ENCODE measurements at places on chromosomes 16 and 17.

- DNase-seq: peak; percentile 30
These were observed at the start of gene C17orf113 for GRCh38 chr17:42050393-42051012. C17orf113 (minus strand) TSS chr17:42050601; CDS start chr17:42043376, 7,225 bp downstream.

DNA sequence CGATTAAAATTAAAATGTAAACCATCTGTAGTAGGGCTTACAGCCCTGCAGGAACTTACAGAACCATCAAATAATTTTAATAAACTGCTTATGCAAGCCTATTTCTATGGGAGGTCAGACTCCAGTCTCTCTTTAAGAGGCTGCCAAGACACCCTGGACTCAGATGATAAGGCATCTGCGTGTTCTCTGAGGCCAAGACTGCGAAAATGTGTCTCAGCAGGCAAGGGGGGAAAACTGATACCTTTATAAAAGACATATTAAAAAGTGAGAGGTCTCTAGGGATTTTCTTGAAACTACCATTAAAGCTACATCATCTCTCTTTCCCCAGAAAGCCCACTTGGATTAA lies 32.2 kb downstream of the MPHOSPH6 start:
- no peak for DNase-seq

DNA sequence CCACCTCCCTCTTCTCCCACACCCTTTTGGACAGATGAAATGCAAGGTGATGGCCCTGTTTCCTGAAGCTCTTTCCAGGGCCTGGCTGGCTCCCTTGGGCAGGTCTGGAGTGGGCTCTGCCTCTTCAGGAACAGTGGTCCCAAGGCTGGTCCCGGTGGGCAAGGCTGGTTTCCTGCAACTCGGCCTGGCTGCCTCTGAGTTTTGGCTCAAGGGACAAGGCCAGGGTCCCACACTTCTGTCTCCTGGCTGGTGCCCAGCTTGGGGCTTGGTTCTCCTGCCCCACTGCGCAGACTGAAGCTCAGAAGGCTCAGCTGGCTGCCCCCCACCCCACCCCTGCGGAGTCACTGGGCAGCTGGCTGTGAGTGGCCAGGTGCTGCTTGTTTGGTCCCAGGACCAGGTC lies 3.8 kb upstream of the ACTG1 start:
- DNase-seq: no peak

- no peak for DNase-seq
These were observed 40.7 kb upstream of the ABCA10 start for GRCh38 chr17:69269131-69269998.

DNA sequence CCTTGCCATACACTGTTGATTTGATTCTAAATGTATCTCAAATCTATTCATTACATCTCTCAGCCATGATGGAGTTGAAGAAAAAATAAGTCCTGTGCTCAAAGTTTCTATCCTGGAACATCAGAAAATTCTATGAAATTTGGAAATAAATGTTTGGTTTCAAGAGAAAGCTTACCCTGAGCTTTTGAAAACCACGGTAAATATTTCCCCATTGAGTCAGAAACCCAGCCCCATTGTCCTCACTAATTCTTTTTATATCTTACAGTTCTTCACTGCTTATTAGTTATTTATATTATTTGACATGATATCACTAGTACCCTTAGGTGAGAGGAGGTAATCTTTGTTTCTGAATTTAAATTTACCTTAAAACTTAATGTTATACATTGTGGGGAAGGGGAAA lies 128.5 kb downstream of the MRTFB start:
- DNase-seq: no peak

DNA sequence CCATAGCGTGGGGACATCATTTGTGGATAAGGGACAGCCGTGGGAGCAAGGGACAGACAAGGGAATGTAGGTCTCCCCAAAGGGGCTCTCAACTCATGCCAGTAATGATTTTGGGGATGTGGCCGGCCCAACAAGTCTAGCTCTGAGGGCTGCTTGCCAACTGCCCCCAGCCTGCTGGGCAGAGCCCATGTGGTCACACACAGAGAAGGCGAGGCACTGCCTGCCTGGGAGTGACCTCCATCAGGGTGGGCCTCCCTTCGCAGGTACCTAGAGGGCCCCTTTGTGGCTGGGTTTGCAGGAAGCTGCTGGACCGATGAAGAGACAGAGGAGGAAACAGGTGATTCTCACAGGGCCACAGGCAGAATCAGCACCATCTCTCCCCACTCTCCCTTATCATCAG lies 177.1 kb downstream of the C16orf78 start:
- no peak for DNase-seq

DNA sequence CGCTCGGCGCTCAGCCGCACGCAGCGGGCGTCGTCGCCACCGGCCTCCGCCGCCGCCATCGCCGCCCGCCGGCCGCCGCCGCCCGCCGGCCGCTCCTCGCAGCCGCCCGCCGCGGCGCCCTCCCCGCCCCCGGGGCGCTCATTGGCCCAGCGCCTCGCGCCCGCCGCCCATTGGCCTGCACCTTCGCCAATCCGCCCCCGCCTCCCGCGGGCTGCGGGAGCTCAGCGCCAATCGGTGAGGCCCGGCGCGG lies at the start of gene PGP:
PGP (minus strand) TSS at position 122 of the 250 bp plus-strand sequence; CDS start at position 59, 63 bp downstream.
- no peak for DNase-seq

DNA sequence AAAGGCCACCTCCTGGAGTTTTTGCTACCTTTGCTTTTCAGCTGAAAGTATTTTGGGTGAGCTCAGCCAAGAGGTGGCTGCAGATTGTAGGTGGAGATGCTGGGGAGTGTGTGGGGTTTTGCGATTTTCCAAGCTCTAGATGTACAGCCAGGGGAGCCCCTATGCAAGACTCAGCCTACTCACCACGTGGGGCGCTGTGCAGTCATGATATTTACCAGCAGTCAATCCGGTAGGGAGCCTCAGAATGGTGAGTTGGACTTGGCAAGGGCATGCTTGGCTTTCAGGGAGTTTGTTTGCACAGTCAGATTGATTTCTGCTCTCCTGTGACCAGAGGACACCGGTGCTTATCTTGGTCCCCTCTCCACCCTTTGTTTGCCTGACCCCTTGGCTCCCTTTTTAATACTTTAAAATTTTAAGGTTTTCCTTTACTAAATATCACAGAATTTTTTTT lies 175.3 kb downstream of the UTP18 start:
- DNase-seq: peak; percentile 45

DNA sequence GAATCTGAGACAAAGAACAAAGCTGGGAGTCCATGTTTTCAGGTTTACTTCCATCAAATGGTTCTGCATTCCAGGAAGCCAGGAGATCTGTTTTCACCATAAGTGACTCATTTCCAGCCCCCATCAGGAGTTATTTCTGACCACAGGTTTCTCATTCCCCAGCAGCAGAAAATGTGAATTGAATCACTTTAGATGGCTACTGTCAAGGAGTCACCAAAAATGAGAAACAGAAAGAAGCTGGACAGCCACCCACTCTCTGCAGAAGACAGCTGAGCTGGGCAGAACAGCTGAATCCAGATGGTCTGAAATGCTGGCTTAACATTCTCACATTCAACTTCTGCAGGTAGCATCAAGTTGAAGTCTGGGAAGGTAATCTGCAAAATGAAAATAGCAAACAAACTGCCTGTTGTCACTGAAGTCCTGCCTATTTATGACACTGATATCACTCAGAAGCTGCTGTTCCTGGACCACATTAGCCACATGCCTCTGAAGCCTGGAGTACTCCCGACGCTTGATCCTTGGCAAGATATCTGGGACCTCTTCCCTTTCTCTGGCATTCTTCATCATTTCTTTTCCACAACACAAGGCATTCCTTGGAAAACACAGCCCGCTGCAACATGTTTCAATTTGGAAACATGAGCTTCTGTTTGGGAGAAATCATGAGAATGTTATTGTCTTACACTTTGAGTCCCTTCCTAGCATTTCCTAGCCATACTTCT lies 15.3 kb downstream of the CCL11 start:
- no peak for DNase-seq

- DNase-seq: no peak
These were observed 19.2 kb downstream of the CLEC19A start for GRCh38 chr16:19304750-19305149.

DNA sequence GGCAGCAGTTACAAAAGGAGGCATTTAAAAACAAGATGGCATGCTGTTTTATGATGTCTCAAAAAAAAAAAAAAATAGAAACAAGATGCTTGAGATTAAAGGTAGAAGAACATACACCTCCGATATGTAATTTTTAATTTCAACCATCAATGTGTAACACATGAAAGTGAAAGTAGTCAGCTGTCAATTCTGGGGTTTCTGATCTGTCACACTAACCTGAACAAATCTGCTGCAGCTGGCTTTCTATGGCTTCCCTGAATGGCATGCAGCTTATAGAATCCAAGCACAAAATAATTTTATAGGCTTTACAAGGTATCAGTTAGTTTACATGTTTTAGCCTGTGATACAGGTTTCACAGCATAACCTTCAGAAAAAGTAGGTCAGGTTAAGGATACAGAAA lies 13.5 kb downstream of the GLYR1 start:
- no peak for DNase-seq

DNA sequence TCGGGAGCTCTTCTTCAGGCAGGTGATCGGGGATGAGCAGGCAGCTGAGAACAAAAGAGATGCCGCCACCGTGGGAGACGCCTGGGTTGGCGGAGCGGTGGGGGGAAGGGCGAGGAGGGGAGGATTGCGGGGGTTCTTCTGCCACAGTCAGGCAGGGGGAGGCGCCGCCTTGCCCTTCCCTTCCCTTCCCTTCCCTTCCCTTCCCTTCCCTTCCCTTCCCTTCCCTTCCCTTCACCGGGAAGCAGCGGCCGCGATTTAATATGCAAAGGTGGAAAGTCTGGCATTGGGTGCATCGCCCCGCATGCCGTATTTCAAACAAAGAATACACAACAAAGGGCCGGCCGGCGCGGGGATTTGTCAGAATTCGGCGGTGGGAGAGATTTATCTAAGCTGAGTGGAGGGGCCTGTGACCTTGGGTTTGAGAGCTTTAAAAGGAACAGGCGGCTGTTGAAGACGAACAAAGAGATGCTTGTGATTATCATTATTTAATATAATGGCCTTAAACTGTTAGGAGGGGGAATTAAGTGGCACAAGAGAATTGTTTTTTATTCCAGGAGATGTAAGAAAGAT lies 262.3 kb upstream of the TNRC6C start:
- DNase-seq: no peak

DNA sequence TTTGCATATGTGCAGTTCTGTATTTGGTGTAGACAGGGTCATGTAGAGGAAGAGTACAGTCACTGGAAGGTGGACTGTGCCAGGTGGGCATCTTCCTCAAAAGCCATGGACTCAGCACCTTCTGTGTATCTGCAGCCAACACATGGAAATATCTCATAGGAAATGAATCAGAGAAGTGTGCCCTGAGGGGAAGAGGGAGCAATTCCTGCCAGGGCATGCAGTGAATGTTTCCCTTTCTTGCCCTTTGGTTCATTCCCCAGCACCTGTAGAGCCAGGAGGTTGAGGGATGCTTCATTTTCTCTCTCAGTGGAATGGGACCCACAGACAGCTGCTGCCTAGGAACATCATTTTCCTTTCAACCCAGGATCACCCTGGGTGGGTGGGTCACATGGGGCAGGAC lies 146.1 kb upstream of the HSBP1 start:
- no peak for DNase-seq

DNA sequence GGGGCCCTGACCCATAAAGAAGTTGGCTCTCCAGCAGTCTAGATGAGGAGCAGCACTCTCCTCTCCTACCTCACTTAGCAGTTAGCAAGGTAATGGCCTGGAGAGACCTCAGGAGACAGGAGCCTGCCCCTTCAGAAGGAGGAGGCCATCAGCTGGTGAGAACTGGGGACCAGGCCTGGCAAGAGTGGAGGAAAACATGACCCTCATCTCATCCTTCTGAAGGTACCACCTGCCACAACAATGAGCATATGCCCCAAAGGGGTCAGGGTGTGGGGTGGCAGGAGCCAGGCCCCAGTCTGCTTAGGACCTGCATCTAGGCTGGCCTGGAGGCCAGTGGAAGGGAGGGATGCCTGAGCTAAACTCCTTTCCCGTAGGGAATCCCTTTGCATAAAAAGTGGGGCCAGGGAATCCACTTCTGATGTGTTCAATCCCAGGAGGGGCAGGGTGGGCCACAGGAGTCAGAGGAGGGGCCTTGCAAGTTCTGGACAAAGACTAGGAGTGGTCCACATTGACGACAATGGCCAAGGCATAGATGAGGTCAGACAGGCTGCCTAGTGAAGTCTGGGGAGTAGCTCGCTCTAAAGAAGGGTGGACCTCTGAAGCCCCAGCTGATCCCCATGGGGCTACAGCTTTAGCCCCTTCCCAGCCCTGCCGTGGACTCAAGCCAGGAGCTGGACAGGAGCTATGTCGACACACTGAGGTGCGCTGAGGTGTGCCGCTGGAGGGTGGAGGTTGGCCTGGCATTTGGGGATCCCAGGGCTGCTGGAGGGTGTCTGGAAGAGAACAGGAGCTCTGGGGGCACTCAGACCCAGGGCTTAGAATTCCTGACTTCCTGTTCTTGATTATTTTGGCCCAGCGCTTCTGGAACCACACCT lies 986 bp downstream of the SEBOX start:
- no peak for DNase-seq

DNA sequence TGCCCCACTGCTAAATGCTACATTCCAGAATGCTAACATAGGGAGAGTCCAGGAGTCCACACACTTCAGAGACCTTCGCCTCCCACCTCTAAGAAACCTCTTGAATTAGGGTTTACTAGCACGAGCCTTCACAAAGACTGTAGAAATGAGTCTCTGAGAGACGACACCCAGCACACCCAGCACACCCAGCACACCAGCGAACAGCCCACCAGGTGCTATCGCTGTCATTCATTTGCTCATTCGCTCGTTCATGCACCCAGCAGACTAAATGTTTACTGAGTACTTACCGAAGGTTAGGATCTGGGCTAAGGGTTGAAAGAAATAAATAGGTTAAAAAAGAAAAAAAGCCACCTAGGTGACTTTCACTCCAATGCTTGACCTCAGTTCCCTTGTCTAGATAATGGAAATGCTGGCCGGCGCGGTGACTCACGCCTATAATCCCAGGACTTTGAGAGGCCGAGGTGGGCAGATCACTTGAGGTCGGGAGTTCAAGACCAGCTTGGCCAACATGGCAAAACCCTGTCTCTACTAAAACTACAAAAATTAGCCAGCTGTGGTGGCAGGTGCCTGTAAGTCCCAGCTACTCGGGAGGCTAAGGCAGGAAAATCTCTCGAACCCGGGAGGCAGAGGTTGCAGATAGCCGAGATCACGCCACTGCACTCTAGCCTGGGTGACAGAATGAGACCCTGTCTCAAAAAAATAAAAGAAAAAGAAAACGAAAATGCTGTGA lies 100.8 kb downstream of the ADCY9 start:
- DNase-seq: no peak

DNA sequence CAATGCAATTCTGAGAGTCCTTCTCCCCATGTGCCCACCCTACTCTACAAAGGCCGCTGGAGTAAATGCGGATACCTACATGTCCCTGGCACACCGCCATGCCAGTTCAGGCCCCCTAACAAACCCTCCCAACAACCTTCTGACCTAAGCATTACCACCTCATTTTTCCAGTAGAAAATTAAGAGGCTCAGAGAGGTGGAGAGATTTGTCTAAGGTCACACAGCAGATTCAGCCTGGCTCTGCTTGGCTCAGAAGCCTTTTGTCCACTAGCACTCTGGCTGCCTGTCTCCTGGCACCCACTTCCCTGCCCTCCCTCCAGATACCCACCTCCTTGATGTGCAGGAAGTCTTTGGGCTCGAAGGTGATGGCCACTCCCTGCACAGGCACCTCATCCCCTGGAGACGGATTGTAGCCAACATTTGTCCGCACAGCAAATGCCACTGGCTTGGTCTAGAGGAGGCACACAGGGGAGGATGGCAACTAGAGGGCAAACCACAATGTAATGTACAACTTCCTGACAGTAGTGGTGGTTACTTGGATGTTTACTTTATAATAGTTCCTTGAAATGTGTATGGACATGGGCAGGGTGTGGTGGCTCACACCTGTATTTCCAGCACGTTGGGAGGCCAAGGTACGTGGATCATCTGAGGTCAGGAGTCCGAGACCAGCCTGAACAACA lies 10.2 kb downstream of the CACNB1 start:
- DNase-seq: no peak
